Hematopoietic multipotent progenitor cell treated with erythropoietin and hydrocortisone succinate and interleukin-3 and kit ligand, for 6 days (in vitro differentiated cells): ENCODE measurements at places on chromosomes 4 and X.

DNA sequence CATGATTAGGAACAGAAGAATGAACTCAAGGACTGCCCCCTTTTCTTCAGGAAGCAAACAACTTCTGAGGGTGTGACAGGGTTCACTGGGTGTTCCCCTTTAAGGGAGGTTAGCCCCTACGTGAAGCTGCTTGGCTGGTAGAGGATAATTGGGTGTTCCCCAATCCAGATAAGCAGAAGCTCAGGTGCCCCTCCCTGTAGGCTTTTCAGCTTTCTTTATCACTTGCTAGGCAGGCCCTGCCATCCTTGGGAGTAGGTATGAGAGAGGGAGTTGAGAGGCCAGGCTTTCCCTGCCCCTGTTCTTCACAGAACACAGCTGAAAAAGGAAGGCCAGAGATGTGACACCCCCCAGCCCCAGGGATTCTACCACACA, 44.2 kb downstream of the RTL9 start:
- peak; percentile 94 for DNase-seq

- no peak for DNase-seq
Measured at GRCh38 chr4:85732124-85732523, 257.2 kb downstream of the ARHGAP24 start.

- DNase-seq, result peak; percentile 68
Measured at GRCh38 chr4:2935762-2936743, 27.2 kb downstream of the NOP14 start.

GRCh38 chrX:96464880-96465558, 219.6 kb upstream of the DIAPH2 start:
- no peak for DNase-seq

DNA sequence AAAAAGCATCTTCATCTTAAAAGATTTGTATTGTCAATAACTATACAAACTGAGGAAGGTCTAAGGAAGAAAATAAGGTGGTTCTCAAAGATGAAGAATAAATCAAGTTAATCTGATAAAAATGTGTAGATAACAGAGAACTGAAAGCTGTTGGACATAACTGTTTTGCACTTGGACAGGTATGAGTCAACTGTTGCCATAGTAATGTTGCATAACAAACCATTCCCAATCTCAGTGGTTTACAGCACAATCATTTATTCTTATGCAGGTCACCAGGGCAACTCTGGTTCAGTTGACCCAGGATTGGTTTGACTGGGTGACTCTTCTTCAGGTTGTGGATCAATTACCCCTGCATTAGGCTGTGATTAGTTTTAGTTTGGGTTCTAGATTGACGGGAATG, 2197.7 kb downstream of the ARAP2 start:
- DNase-seq, result no peak

DNA sequence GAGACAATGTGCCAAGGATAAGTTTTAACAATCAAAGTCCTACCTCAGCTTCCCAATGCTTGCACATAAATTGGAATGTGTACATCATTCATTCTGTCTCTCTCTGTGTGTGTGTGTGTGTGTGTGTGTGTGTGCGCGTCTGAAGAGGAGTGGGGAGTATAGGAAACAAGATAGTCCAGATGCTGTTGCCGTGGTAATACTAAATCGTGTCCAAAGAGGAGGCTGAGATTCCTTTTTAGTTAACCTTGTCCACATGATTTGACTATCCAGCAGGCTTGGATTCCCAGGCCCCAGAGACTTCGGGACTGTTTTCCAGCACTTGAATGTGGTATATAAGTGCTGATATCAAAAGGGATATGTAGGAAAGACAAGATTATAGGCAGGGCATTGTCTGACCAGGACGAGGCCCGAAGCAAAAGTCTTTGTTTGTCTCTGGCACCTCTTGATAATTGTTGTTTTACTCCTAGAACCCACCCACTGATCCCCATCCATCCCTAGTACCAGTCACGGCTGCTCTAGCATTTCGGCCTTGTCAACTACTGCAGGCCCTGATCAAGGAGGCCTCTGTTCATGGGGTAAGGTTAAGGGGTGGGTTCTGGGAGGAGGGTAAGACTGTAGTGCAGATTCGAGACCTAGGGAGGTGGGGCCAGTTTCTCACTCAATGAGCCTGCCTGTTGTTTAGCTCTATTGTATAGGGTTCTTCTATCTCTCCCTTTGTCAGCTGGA, 3.9 kb downstream of the PLP1 start:
- no peak for DNase-seq

- no peak for DNase-seq
Measured at GRCh38 chrX:110050901-110051300, 48.0 kb downstream of the TMEM164 start.

- peak; percentile 74 for DNase-seq
Measured at GRCh38 chr4:41935652-41936021, 408 bp downstream of the TMEM33 start.

- no peak for DNase-seq
Measured at GRCh38 chr4:14898989-14899388, 103.3 kb upstream of the CPEB2 start.

GRCh38 chr4:78222575-78223186, 165.6 kb downstream of the FRAS1 start:
- no peak for DNase-seq
